ENCODE measurements at places on chromosomes 12 and 14.

- peak; percentile 61 for DNase-seq
- H3K27me3 ChIP-seq, result no peaks in the 10 kb centered on the region
- peak overlapping the region; percentile 67 for H3K27ac ChIP-seq
- peaks cover 30% of the 10 kb centered on the region for H3K4me1 ChIP-seq
- H3K4me3 ChIP-seq, result no peak overlapping the region
- no peaks in the 10 kb centered on the region for H3K36me3 ChIP-seq
These were observed 2.9 kb upstream of the BIN2 start for GRCh38 chr12:51326698-51327439.

- H3K4me3 ChIP-seq, result no peak overlapping the region
- peak; percentile 69 for DNase-seq
- H3K36me3 ChIP-seq, result no peaks in the 10 kb centered on the region
- H3K4me1 ChIP-seq, result peaks cover 5% of the 10 kb centered on the region
These were observed 51.0 kb downstream of the BMAL2 start for GRCh38 chr12:27383429-27384260.

GRCh38 chr12:2094597-2094996, 41.8 kb downstream of the CACNA1C start:
- peaks cover 4% of the 10 kb centered on the region for H3K4me1 ChIP-seq
- H3K4me3 ChIP-seq, result no peak overlapping the region
- H3K27ac ChIP-seq, result no peak overlapping the region
- no peak for DNase-seq
- no peaks in the 10 kb centered on the region for H3K27me3 ChIP-seq

GRCh38 chr12:131038961-131039950, 85.5 kb downstream of the ADGRD1 start:
- no peak overlapping the region for H3K4me3 ChIP-seq
- H3K27me3 ChIP-seq, result no peaks in the 10 kb centered on the region
- H3K36me3 ChIP-seq, result no peaks in the 10 kb centered on the region
- DNase-seq, result no peak

DNA sequence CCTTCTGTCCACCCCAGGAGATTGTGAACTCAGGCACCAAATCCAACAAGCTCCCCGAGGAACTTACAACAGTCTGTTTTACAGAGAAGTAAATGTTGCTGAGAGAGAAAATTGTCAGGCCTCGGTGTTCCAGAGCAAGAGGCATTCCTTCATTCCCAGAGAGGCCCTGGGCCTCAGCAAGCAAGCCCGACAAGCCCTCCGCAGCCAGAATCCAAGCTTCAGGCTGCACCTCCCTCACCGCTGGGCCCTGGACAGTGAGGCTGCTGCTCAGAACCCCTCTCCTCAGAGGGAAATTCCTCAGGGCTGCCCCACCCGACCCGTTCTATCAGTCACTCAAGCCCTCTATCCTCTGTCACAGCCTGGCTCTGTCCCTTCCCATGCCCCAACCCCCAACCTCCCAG, 56.4 kb downstream of the ZFP36L1 start:
- H3K27me3 ChIP-seq, result no peaks in the 10 kb centered on the region
- no peaks in the 10 kb centered on the region for H3K36me3 ChIP-seq
- no peak for DNase-seq
- peak overlapping the region; percentile 2 for H3K27ac ChIP-seq
- no peak overlapping the region for H3K4me3 ChIP-seq
- peaks cover 8% of the 10 kb centered on the region for H3K4me1 ChIP-seq

- no peak overlapping the region for H3K4me3 ChIP-seq
- H3K4me1 ChIP-seq, result no peaks in the 10 kb centered on the region
- no peak for DNase-seq
- H3K27ac ChIP-seq, result no peak overlapping the region
- H3K36me3 ChIP-seq, result peaks cover 12% of the 10 kb centered on the region
- no peaks in the 10 kb centered on the region for H3K27me3 ChIP-seq
These were observed 16.5 kb downstream of the EID3 start for GRCh38 chr12:104319918-104320626.

GRCh38 chr14:36942522-36943245, 229.7 kb downstream of the SLC25A21 start:
- H3K27me3 ChIP-seq, result no peaks in the 10 kb centered on the region
- H3K4me1 ChIP-seq, result no peaks in the 10 kb centered on the region
- no peaks in the 10 kb centered on the region for H3K36me3 ChIP-seq
- no peak overlapping the region for H3K27ac ChIP-seq
- no peak for DNase-seq

- H3K36me3 ChIP-seq, result peaks cover 3% of the 10 kb centered on the region
- H3K27ac ChIP-seq, result no peak overlapping the region
- H3K4me3 ChIP-seq, result no peak overlapping the region
- H3K27me3 ChIP-seq, result no peaks in the 10 kb centered on the region
- no peaks in the 10 kb centered on the region for H3K4me1 ChIP-seq
These were observed 15.3 kb downstream of the AREL1 start for GRCh38 chr14:74697543-74697942.

DNA sequence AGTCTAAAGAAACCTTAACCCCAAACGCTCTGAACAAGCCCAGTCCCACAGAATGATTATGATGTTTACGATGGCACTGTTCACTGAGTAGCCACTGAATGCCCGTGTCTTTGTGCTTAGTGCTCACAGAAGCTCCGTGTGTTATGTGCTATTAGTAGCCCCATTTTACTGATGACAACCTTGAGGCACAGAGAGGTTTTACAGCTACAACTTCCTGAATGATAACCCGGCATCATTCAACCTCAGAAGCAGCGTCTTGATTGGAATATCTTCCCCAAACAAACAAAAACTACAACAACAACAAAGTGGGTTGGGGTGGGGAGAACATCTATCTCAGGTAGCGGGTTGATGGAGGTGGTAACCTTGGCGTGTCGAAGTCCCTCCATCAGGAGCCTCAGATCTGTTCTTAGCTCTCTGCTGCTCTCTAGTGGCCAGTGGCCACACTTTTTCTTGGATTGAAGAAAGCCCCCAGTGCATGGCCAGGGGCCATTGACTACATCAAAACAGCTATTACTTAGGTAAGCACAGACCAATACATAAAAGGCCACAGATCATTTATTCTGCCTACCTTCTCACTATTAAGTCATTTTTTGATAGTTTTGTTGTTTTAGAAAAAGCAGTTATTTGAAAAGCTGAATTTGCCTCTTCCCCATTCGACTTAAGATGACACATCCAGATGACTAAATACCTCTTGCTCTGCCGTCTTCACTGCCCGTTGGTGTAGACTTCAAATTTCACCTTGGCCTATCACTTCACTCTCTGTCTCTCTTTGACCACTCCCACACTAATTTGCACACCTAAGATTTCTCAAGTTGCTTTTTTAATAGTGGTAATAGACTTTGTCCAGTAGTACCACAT, 376.9 kb downstream of the GALC start:
- no peaks in the 10 kb centered on the region for H3K36me3 ChIP-seq
- H3K4me1 ChIP-seq, result no peaks in the 10 kb centered on the region
- peak; percentile 82 for DNase-seq
- H3K27ac ChIP-seq, result no peak overlapping the region
- no peaks in the 10 kb centered on the region for H3K27me3 ChIP-seq

All from trophoblast cell (in vitro differentiated cells and primary cell).